Activated CD4-positive, alpha-beta T cell treated with anti-CD3 and anti-CD28 coated beads for 4 hours (primary cell): ENCODE measurements at places on chromosomes 1 and 21.

- DNase-seq: no peak
Observed at GRCh38 chr1:226606311-226607267, 58.0 kb downstream of the STUM start.

GRCh38 chr1:175148068-175148467 lies 44.5 kb downstream of the KIAA0040 start:
- no peak for DNase-seq

DNA sequence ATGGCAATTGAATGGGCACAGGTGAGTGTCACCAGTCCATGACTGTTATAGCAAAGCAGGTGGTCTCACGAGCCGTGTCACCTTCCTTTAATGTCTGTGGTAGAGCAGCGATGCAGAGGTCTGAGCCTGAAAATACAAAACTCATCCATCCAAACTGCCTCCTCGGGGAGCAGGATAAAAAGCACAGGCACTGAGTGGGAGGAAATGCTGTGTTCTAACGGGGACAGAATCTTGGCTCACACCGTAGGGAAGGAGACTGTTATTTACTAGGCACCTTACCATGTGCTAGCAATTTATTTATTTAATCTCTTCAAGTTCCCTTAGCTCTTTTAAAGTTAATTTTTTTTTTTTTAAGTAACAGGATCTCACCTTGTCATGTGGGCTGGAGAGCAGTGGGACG lies 1.2 kb downstream of the ASCL5 start:
- DNase-seq: no peak

GRCh38 chr1:93729906-93730305 lies 48.3 kb upstream of the BCAR3 start:
- no peak for DNase-seq

DNA sequence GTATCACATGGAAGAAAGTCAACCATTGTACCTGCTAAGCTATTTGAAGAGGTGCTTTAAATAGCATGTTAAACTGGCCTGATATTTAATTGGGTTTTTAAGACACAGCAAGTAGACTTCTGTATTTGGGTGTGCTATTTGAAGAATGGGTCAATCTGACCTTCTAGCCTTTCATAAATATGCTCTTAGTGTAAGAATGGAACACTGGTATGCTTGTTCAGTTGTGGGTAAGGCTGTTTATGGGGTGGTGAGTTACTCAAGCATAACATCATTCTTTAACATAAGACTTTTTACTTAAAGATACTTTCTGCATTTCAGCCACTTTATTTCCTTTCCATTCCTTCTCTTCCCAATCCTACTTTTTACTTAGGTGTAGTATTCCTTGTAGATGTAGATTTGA lies 21.4 kb downstream of the AHCYL1 start:
- DNase-seq: no peak

- DNase-seq: no peak
Observed at GRCh38 chr1:85349224-85349623, 72.8 kb upstream of the BCL10 start.

- DNase-seq: no peak
Observed at GRCh38 chr1:77061162-77061561, 158.1 kb downstream of the PIGK start.

DNA sequence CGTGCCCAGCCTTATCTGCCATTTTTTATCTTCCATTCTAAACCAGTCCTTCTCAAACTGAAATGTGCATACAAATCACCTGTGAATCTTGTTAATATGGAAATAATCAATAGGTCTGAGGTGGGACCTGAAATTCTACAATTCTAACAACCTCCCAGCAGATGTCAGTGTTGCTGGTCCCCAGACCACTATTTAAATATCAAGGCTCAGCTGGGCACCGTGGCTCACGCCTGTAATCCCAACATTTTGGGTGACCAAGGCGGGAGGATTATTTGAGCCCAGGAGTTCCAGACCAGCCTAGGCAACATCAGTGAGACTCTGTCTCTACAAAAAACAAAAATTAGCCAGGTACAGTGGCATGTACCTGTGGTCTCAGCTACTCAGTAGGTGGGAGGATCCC lies 4.1 kb downstream of the UQCRHL start:
- DNase-seq: no peak

- no peak for DNase-seq
Observed at GRCh38 chr1:92951141-92951582, 10.1 kb downstream of the DIPK1A start.

DNA sequence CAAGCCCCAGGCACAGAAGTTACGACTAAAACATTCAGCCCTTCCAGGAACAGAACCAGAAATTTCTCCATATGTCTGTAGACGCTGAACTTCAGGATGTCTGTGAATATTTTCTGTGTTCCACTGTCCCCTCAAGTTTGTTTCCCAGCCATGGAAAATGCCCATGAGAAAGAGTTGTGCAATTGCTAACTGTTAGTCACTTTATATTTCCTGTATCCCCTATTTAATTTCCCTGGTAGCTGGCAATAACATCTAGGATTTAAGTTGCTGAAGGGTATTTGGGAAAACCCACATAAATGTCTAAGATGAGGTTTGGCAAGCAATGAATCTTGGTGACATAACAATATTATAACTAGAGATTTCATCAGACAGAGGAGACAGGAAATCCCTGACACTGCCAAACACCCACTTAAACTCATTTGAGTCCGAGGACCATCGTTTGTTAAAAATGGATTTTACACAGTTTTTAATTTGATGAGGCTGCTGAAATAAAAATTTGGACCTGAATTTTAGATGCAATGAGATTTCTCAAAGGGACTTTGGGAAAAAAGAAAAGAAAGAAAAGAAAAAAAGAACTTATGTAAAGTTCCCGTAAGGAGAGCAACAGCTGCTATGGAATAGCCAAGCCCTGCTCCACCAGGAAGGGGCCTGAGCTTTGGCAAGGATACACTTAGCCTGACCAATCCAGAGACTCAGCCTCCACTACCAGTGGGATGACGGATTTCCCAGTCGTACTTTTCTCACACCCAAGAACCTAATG lies 21.8 kb upstream of the ERRFI1 start:
- DNase-seq: no peak

- DNase-seq: no peak
Observed at GRCh38 chr1:77824079-77824478, 44.6 kb downstream of the MIGA1 start.

DNA sequence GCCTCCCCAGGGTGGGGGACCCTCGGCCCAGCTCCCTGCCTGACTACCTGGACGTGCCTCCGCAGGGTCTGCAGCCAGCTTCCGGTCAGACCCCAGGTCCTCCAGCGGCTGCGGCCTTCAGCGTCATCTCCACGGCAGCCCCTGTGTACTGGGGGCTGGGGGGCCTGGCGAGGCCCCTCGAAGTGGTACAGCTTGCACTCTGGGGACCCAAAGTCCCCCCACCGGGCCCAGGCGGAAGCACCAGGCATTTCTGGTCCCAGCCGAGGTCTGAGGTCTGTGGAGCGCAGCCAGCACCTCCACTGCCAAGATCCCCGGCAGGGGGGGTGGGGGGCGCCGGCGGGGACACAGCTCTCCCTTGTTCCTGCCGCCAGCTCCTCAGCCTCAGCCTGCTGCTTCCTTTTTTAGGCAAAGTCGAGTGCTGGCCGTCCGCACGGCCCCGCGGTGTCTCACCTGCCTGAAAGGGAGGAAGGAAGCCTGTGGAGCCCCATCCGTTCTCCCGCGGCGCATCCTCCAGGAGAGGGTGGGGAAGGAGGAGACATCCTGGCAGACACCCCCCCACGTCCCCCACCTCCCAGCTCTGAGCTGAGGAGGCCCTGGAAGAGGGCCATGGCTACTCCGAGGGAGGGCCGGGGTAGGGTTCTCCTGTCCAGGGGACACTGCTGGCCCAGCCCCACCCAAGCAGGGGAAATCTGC lies 1.2 kb upstream of the VWA1 start:
- no peak for DNase-seq

DNA sequence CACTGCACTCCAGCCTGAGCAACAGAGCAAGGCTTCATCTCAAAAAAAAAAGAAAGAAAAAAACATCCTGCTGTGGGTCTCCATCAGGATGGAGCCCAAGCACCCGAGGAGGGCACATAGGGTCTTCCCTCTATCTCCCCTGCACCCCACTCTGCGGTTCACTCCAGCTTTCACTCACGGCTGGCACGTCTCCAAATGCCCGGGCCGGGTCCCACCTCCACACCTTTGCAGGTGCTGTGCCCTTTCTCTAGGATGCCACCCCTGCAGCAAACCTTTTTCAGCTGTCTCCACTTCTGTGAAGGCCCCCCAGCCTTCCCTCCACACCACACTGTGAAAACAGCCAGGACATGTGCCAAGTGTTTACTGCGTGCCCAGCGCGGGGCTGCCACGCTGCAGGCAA lies 22.4 kb upstream of the DDOST start:
- no peak for DNase-seq

DNA sequence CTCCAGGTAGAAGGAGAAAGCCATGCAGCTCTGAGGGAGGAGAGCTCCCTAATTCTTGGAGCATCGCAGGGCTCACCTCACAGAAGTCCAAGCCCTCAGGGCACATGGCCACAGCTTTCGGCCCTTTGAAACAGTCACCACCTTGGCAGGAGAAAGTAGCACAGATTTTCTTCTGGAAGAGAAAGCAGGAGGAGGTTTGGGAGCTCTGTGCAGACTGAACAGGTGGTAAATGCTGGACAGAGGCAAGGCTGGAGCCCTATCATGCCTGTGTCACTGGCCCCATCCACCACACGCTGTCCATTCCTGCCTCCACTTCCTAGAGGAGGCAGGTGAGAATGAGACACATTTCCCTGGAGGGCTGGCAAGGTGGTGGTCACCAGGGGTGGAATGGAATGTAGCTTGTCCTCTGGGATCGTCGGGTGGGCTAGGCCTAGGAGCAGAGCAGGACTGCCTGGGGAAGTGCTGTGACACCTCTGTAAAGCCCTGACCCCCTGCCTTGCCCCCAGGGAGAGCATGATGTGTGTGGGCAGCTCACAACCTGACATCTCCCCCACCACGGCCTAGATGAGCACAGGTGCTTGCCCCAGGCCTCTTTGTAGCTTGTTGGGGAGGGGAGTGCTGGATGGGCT lies 2.8 kb upstream of the INPP5B start:
- no peak for DNase-seq

- DNase-seq: peak; percentile 22
Observed at GRCh38 chr21:45109831-45110492, 35.6 kb downstream of the ADARB1 start.

- no peak for DNase-seq
Observed at GRCh38 chr1:9449976-9450696, 89.1 kb upstream of the SLC25A33 start.

DNA sequence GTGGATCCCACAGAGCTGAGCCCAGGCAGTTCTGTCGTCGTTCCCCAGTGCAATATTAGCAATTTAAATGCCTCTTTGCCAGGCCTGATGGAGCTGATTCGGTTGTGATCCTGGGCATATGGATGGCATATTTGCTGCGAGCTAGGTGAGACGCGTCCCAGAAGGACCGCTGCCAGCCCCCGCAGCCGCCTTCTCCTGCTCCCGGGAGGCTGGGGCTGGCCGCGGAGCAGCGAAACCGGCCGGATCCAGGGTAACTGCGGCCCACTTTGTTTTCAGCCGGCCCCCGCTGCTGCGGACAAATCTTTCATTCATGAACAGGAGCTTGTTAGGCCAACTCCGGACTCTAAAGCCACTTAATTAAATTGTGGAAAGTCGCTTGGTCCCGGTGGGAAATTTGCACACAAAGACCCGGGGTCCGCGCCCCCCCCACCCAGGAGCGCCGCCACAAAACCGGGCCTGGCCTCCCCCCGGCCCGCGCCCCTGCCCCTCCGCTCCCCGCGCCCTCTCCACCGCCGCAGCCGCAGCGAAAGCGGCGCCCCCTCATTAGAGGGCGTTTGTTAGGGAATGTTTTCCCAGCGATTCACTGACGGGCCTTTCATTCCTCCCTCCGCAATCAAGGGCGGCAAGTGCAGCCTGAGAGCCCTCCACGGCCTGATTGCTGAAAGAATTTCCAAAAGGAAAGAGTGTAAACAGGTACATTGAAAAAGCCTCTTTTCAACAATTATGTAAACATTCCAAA lies 383.3 kb downstream of the RRAGC start:
- no peak for DNase-seq

DNA sequence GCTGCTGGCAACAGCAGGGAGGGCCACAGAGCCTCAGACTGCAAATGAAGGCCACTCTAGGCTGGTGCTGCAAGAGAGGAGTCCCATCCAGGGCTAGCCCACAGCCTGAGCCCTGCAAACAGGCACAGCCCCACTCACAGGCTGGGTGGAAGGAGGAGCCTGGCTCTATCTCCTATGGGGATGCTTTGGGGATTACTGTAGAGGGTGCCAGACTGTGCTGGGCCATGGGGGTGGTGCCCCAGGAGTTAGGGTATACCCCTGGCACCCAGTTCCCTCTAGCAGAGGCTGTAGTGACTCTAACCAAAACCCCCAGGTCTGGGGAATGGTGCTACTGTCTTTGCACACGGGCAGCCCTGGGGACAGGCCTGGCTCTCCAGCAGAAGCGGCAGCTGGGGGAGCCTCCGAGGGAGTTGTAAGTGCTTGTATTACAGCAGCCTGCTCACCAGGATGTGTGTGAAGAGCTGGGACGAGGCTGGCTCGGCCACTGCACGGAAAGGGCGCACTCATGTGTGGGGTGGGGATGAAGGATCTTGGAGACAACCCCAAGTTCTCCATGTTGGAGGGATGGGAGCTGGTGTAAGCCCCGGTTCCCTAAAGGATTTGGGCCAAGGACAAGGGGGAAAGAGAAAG lies 23.4 kb upstream of the EVA1B start:
- no peak for DNase-seq

- no peak for DNase-seq
Observed at GRCh38 chr1:106292130-106292529, 764.3 kb upstream of the PRMT6 start.

- DNase-seq: no peak
Observed at GRCh38 chr1:153928791-153929341, 6.1 kb upstream of the GATAD2B start.

DNA sequence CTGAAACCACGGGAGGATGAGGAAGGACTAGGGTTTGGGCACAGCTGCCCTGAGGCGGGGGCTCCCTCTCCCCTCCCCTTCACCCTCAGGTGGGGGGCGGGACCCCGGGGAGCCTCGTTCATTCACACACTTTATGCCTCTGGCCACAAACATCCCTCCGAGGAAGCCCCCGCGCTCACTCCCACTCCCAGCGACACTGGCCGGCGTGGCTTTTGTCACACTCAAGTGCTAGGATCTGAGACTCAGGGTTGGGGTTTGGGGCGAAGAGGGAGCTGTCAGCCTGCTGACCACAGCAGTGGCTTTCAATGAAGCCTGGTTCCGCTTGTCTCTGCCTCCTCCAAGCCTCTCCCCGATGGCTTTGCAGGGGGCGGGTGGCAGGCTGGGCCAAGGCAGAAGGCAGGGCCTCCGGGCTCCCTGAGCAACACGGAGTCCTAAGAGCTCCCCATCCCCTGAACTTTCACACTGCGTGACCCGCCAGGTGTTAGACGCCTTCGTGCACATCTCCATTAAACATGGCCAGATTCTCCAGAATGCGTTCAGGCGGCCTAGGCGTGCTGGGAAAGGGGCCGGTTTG lies 178.1 kb downstream of the NPHP4 start:
- no peak for DNase-seq
